ENCODE measurements at places on chromosomes 3 and 15.

DNA sequence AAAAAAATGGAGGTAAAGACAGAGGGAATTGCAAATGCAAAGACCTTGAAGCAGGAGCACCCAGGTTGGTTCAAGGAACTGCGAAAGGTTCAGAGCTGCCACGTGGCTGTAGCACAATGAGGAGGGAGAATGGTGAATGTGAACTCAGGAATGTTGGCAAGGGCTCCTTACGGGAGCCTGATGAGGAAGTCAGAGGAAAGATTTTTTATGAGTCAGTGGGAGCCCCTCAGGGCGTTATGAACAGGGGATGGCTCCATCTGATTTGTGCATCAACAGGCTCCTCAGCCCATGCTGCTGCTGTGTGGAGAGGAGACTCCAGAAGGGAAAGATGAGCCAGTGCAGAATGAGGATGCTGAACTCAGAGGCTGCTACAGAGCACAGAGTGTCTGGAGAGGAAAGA lies 194.4 kb downstream of the ARRDC4 start:
- DNase-seq, result no peak

GRCh38 chr3:78881501-78881900 lies 886.3 kb downstream of the ROBO1 start:
- DNase-seq, result no peak

DNA sequence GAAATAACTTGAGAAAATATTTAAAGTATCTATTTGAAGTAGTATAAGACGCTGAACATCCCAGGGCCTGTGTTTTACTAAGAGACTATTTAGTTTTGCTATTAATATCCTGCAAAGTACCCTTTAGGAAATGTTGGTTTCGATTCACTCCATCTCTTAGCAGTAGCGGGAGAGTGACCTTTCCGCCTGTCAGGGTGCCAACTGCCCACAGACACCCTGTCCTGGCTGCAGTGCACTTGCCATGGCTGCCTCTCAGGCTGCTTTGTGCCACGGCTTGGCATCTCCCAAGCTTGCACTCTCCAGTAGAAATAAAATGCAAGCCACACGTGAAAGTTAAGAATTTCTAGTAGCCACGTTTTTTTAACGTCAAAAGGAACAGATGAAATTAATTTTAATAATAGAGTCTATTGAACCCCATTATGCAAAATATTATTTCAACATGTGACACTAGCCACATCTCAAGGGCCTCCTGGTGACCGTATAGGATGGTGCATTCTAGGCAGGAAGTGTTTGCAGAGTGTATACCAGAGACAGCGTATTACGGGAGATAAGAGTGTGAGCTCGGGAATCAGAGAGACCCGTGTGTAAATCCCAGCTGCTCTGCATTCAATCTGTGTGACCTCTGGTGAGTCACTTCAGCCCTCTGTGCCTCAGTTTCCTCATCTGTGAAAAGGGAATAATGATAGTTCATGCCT lies 19.8 kb downstream of the ADAMTS9 start:
- no peak for DNase-seq

GRCh38 chr3:9934235-9934621 lies 594 bp downstream of the CRELD1 start:
- peak; percentile 48 for DNase-seq

- no peak for DNase-seq
These were observed 47.3 kb upstream of the MDFIC2 start for GRCh38 chr3:70359711-70360110.

DNA sequence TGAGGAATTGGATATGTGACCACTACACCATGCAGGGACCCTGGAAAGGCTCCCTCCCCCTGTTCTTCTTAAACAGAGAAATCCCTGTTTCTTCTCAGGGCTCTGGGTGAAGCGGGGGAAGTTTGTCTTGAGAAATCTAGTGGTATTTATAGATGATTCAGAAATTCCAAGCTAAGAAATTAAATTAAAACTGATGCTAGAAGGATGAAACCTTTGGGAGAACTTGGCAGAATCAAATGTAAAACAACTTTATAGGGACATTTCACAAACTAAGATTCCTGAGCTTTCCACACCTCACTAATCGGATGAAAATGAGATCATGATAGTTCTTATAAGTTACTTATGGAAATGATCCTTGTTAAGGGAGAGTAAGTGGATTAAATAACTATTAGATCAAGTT lies 54.2 kb downstream of the FBXL2 start:
- no peak for DNase-seq

DNA sequence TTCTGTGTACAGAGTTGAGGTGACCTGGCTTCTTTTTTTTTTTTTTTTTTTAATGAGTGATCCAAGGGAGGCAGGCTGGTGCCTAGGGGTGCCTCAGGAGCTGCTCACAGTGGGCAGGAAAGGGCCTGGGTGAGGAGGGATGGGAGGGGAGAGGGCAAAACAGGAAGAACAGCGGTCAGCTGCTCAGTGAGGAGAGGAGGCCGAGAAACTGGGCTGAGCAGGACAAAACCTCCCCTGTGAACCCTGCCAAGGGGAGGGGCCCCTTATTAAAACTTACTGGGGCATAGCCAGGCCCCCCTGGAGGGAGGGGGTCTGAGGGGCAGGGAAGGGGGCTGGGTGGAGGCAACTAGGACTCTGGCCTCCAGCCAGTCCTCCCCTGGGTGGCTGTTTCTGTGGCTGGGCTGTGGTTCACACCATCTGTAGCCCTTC lies 3.5 kb downstream of the PLEKHO2 start:
- no peak for DNase-seq

DNA sequence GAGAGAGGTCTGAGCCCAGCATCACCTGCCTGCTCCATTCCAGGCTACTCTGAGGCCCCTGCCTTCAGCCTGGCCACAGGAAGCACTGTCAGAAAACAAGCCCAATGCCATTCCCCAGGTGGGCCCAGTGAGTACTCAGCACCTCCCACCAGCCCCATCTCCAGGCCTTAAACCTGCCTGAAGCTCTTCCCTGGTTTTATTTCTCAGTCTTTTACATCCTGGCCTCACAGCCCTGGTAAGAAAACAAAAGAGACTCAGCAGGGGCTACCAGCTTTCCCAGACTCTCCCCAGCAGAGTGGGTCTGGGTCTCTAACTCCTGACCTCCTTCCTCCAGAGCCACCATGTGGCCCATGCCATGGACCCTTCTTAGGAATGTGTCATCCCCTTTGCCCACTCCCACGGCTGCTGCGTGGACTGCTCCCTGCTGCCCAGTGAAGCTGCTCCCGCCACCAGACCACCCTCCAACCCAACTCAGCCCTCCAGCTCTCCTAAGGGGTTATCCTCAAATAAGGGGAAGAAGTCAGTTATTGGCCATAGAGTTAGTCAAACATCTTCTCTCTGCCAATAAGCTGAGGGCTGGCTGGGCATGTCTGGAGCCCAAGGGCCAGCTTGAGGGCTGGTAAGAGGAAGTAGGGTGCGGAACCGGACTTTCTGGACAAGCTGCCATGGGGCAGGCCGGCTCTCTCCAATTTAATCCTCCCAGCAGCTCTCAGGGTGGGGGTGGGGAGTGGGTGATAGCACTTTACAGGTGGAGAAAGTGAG lies 116.7 kb upstream of the LINGO1 start:
- no peak for DNase-seq

DNA sequence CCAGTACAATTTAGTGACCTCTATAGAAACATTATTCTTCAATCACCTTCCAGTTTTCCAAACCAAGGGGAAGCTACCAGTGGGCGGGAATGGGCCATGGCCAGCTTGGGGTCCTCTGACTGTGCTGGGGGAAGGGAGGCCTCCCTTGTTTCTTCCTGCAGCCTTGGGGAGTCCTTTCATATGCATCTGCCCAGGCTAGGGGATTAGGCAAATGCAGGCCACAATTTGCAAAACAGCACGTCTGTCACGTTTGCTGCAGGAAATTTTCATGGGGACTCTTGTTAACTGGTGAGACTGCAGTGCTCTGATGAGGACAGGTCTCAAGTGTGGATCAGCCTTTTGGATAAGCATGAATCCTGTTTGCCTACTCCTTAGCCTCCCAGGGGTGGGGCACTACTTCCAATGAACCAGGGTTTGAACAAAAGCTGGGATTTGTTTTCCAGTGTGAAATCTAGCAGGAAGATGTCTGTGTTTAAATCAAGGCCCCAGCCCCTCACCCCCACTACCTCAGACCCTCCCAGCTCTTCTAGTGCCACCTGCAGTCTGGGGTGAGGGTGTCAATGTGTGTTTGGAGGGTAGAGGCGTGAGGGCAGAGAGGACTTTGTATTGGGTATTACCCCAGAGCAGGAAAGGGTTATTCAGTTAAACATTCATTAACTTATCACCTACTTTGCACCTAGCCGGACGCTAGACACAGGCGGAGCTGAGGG lies 219.9 kb downstream of the OPA1 start:
- no peak for DNase-seq

DNA sequence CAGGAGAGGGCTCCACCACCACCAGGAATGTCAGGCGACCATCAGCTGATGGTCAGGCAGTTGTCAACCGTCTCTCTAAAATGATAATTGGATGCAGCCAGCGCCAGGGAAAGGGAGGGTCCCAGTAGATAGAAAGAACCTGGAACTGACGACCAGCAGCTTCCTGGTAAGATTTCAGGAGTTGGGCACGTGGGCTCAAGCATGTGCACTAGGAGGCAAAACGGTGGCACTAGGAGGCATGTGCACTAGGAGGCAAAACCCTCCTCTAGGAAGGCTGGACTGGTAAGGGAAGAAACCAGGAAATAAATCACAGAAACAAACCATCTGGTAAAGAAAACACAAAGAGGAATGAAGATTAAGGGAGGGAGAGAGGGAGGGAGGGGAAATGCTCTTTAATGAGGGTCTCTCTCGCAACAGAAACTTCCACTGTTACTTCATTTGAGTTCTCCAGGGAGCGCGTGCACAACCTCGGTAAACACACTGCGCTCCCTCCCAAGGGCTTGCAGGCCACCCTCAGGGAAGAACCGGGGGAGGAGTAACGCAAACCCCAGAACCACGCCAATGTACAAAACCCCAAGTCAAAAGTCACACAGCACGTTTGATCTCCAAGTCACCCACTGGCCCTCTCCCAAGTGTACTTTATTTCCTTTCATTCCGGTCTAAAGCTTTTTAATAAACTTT lies 116.7 kb downstream of the XXYLT1 start:
- DNase-seq, result no peak

GRCh38 chr3:32310918-32311839 lies 72.7 kb downstream of the CMTM8 start:
- no peak for DNase-seq

- no peak for DNase-seq
These were observed 5.1 kb downstream of the ABHD5 start for GRCh38 chr3:43695863-43696262.

- no peak for DNase-seq
These were observed 9.9 kb downstream of the SFMBT1 start for GRCh38 chr3:53035825-53036619.

DNA sequence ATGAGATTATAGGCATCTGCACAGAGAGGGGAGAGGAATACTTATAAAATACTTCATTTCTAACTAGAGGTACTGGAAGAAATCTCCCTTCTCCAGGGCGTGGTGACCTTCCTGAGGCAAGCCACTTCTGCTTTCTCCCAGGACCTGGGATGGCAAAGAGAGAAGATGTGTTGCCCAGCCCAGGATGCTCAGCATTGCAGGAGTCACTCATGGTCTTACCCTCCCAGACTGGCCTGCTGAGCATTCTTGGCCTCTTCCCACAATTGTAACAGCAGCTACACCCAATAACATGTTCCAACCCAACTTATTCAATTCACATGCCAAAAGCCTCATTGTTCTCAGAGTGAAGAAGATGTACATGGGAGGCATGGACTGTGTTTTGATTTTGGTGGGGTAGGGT lies 37.9 kb downstream of the IL20RB start:
- no peak for DNase-seq

DNA sequence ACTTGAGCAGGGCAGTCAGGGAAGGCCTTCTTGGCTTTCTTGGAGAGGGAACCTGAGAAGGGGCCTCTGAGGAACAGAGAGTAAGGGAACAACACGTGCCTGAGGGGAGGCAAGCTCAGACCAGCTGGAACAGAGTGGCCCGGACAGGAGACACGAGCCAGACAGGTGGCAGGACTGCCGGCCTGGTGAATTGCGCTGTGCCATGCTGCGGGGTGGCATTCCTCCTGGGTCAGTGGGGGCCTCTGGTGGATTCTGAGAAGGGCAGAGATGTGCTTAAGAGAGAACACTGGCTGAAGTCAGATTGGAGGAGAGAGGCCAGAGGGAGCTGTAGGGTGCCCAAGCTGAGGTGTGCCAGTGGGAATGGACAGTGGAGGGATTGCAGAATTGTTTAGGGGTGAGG lies 4.9 kb downstream of the CHAC1 start:
- DNase-seq, result no peak

DNA sequence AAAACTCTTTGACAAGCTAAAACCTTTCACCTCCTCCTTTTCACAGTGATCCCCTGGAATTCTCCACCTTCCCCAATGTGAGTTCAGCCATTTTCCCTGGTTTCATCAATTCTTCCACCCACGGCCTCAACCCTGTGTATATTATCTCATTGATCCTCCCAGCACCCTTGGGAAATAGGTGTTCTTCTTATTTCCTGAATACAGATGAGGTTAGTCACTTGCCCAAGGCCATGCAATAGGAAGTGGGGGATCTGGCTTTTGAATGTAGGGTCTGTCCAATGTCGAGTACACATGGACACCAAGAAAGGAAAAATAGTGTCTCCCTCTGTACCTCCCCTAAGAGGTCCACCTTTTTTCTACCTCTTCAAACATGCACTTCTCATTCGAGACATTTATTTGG lies 262.8 kb upstream of the ST8SIA2 start:
- no peak for DNase-seq

- no peak for DNase-seq
These were observed 184.4 kb downstream of the PEX5L start for GRCh38 chr3:179852142-179852905.

- DNase-seq, result no peak
These were observed 45.7 kb downstream of the C2CD4B start for GRCh38 chr15:62119227-62119864.

GRCh38 chr3:122214711-122215110 lies 31.2 kb downstream of the CASR start:
- no peak for DNase-seq

DNA sequence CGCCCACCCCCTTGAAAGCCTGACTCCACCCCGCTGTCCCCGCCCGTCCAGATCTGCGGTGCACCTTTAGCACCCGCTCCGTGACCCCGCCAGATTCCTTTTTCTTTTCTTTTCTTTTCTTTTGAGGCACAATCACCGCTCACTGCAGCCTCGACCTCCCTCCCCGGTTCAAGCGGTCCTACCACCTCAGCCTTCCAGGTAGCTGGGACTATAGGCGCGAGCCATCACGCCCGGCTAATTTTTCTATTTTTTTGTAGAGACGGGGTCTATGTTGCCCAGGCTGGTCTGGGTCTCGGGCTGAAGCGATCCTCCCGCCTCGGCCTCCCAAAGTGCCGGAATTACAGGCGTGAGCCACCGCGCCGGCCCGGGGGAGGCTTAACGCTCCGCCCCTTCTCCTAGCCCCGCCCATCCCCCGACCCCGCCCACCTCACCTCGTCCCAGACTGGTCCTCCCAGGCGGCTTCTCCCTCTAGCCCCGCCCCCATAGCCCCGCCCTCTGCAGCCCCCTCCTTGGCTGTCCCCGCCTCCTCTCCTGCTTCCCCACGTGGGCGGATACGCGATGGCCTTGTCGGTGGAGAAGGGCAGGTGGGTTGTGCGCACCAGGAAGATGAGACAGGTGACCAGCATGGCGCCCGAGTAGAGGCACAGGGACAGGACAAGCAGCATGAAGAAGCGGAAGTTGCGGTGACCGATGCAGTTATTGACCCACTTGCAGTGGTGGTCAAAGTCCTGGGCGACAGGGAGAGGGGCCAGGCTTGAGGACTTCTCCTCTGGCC lies 3.2 kb downstream of the ZDHHC19 start:
- DNase-seq, result peak; percentile 63

All from activated CD4-positive, alpha-beta T cell treated with anti-CD3 and anti-CD28 coated beads, Interleukin-2, amount 50 U/mL, for 1 hour (primary cell).